OCI-LY7 (cell line): ENCODE measurements at places on chromosomes 6 and 20.

DNA sequence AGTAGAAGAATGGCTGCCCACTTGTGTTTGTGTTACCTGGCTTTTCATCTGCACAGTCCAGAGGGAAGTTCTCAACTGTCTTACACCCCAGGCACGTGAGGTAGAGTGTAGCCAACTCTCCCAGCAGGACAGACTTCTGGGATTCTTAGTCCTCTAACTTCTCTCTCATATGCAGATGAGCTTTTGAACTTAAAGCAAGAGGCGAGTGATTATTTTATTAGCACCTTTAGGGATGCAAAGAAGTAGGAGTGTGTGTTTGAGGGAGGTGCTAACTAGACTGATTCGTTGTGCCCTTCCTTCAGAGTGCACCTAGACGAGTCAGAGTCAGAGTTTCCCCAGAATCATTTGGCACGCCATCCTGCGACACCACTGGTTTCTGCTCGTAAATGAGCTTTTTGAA lies 10.8 kb downstream of the CDYL start:
- DNase-seq = no peak

GRCh38 chr20:13286607-13287006 lies 65.5 kb downstream of the ISM1 start:
- DNase-seq = no peak

DNA sequence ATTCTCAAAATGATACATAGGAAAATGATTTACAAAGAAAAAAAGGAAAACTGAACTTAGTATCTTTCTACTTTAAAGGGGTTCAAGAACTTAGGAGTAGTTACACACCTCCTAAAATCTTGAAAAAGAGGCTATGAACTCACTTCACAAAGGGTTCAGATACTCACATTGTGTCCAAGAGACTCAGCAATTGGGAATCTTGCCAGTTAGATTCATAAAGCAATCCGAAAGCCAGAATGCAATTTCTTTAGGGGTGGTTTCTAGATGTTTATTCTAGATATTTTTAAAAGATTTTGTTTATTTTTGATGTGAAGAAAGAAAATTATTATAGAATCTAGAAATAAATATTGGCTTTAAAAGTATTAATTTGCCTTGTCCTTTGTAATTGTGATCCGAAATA lies 1.7 kb upstream of the MYB start:
- no peak for DNase-seq

DNA sequence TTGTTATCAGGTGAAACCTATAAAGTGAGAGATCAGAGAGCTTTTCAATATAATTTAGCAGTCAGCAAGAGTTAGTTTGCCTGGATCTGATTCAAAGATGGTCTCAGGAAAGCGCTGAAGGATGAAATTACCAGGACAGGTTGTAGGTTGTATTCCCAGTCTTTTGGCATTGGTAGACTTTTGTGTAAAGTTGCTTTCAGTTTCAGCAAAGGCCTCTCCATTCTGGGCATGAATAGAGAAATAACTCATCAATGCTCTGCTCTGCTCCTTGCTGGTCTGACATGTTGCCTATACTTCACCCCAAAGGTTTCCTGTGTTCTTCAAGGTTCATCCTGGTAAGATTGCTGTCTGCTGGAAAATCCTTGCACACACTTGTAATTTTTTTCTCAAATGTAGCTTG lies 714.8 kb downstream of the EPM2A start:
- no peak for DNase-seq

DNA sequence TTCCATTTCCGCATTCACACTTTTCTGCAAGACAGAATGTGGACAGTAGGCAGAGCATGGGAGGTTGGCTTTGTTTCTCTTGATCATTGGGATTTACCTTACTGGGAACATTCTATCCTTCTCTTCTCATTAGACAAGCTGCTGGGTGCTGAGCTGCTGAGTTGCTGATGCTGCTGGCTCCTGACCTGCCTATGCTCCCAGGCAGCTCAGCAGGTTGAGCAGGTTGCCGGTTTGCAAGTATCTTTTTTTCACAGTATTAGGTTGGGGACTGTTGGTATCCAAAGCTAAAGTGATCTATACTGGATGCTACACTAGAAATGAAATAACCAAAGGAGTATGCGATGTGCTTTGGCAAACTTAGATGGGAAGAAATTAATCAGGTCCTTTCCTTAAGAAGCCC lies 23.7 kb upstream of the ADGRF4 start:
- DNase-seq = no peak

DNA sequence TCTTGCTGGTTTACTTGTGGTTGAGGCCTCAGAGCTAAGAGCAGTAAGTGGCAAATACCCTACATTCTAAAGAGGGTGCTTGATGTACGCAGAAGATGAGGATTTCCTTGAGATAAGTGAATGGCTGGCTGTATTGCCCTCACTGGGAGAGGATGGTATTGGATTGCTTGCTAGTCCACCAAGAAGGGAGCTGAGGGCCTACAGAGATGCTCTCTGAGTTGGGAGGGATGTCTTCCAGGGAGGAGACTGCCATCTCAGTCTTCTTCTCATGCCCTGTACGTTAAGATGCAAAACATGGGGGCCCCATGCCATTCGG lies 669.1 kb downstream of the UTRN start:
- no peak for DNase-seq

GRCh38 chr6:10511477-10511876 lies 9.7 kb upstream of the GCNT2 start:
- no peak for DNase-seq

GRCh38 chr20:63555661-63556381 lies 1.9 kb downstream of the FNDC11 start:
- DNase-seq = no peak

- DNase-seq = no peak
These were observed 79.0 kb upstream of the FAM184A start for GRCh38 chr6:119157506-119157815.

GRCh38 chr6:106518748-106519147 lies 110.5 kb downstream of the RTN4IP1 start:
- DNase-seq = peak; percentile 31

GRCh38 chr6:55979526-55979925 lies 104.1 kb upstream of the BMP5 start:
- no peak for DNase-seq

DNA sequence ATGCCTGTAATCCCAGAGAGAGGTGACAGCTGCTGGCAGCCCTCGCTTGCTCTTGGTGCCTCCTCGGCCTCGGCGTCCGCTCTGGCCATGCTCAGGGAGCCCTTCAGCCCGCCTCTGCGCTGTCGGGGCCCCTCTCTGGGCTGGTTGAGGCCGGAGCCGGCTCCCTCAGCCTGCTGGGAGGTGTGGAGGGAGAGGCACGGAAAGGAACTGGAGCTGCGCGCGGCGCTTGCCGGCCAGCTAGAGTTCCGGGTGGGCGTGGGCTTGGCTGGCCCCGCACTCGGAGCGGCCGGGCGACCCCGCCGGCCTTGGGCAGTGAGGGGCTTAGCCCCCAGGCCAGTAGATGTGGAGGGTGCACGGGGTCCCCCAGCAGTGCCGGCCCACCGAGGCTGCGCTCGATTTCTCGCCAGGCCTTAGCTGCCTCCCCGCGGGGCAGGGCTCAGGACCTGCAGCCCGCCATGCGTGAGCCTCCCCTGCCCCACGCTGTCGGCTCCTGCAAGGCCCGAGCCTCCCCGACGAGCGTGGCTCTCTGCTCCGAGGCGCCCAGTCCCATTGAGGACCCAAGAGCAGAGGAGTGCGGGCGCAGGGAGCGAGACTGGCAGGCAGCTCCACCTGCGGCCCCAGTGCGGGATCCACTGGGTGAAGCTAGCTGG lies 34.6 kb downstream of the C6orf52 start:
- DNase-seq = no peak

DNA sequence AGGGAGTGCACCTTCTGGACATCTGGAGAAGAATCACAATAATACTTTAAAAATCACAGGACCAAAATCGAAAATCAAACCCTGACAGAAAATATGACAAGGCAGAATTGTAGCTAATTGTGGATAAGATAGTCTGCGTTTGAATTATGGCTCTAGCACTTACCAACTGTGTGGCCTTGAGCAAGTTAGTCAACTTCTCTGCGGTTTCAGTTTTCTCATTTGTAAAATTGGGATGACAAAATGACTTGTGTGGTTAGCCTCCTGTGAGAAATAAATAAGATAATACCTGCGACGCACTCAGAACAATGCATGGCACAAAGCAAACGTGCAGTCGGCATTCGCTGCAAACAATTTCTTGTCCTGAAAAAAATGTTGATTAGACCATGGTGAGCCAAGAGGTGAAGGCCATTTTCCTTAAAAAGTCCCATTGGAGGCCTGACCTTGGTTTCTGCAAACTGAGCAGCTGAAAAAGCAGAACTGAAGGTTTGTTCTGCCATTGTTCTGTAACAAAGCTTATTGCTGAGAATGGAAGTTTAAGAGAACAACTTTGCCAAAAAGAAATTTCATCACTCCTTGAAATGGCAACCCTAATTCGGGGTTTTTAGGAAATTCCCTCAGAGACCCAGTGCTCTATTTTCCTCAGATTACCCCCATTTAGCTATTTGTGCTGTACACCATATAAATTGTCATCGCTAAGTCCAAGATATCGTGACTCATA lies 266.3 kb downstream of the ERMARD start:
- DNase-seq = no peak

- DNase-seq = peak; percentile 18
These were observed 559 bp downstream of the APMAP start for GRCh38 chr20:24991897-24992486.

GRCh38 chr20:13169086-13169485 lies 52.0 kb upstream of the ISM1 start:
- no peak for DNase-seq

- peak; percentile 93 for DNase-seq
These were observed 15.0 kb downstream of the ZNF217 start for GRCh38 chr20:53578492-53579222.

- no peak for DNase-seq
These were observed at the start of gene HTR1B for GRCh38 chr6:77463308-77463860. TSS of gene HTR1B (minus strand) at chr6:77463491. CDS start at chr6:77463403, 88 bp downstream.

- peak; percentile 56 for DNase-seq
These were observed 26.4 kb upstream of the BHLHE23 start for GRCh38 chr20:63032861-63033793.

DNA sequence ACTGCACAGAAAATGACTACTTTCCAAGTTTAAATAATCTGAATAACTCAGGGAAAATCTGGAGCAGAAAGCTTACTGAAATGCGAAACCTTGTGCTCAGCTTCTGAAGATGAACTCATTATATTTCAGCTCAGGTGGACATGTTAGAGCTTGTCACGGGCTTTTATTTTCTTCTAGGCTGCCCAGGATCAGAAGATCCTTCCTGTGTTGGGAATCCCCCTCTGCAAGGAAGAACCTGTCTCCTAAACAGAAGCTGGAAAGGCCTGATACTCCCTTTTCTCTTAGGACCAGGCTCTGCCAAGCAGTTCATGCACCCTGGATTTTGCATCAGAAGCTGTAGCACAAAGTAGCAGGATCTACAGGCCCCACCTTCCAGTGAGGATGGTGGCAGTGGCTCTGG lies 5.1 kb upstream of the SLC2A12 start:
- DNase-seq = no peak

DNA sequence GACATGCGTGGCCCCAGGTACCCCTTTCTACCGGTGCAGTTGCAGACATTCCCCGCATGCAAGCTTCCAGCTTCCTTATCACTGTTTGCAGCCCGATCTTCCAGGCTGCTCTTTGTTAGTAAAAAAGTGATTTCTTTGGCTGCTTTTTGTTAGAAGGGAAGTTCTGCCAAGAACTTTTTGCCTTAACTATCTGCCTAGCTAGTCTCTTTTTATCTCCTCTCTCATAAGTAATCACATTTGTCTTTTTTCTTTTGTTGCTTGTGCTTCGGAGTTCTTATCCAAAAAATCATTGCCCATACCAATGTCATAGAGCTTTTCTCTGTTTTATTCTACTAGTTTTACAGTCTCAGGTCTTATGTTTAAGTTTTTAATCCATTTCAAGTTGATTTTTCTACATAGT lies 20.3 kb downstream of the FAM162B start:
- DNase-seq = no peak

DNA sequence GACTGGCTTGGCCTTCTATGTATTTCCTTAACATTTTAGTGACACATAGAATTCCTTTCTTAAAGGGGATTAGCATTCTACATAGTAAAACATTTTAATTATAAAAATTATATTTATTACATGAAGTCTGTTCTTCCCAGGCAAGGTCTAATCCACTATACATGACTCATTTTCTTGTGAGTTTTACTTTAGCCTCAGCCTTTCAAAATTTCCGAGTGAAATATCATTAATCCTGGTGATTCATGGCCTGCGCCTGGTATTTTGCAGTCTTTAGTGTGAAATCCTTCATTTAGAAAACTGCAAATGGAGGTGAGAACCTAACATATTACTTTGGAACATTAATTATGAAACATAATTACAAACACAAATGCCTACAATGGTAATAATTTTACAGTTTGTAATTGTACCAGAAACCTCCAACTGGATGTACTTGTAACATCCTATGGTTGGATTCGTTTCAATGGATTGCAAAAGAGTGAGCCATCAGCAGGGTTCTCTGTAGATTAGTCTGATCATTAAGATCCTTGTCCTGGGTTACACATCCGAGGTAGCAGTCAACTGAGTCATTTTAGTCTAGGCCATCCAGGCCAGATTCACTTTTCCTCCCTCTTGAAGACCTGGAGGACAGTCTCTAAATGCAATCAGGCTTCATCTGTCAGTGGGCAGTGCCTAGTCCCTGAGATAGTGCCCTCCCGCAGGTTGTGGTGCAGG lies 272.0 kb downstream of the PACRG start:
- no peak for DNase-seq

DNA sequence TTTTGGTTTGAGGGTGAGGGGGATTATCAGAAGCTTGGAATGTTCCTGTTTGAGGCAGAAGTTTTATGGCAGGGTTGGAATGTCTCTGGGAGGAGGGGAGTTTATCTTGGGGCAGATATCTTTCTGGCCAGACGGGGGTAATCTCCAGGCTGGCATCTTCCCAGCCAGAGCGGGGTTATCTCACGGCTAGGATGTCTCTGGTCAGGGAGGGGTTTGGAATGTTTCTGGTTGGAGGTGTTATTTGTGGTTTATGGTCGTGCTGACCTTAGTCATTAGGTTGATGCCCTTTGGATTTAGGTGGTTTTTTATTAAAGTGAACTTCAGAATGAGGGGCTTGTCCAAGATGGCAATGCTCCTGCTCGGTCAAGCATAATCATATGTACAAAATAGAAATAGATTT lies 14.8 kb downstream of the PGK2 start:
- DNase-seq = no peak

DNA sequence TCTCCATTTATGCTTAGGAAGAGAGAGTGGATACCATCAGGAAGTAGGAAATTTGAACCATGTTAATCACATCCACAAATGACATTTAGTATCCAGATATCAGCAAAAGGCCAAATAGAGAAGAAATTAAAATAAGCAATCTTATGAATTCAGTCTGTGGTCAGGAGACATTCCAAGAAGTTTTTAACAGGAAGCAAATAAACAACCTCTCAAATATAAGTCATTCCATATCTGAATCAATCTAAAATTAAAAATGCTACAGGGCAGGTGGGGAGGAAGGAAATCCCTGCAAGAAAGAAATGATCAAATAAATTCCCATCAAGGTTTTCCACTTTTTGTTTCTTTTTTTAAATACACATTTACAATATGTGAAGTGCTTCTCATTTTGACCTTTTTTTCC lies 520.6 kb downstream of the LMBRD1 start:
- DNase-seq = no peak

DNA sequence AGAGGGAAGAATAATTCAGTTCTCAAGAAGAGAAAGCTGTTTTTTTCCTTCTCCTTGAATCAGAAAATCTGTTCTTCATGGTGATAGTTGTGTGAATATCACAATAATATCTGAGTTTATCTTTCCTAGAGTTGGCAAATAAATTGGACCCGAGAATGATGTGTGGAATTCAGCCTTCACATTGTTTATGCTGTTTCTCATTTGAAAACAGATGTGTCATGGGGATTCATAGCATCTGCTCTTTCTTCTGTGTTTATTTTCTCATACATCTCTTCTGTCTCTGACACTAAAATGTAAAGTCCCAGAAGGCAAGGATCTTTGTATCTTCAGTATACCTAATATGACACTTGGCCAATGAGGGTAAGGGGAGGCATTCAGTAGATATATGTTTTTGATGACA lies 103.6 kb upstream of the SGK1 start:
- DNase-seq = no peak
